Spinal cord (tissue), 10 donors: ENCODE measurements at places on chromosomes 4 and X.

- DNase-seq: no peak
These were observed 67.9 kb downstream of the PPP3CA start for GRCh38 chr4:101279377-101279871.

- no peak for DNase-seq
These were observed 321.2 kb upstream of the SPOCK3 start for GRCh38 chr4:167555338-167556022.

GRCh38 chrX:49308604-49309269 lies 5.3 kb downstream of the GAGE10 start:
- DNase-seq: no peak

DNA sequence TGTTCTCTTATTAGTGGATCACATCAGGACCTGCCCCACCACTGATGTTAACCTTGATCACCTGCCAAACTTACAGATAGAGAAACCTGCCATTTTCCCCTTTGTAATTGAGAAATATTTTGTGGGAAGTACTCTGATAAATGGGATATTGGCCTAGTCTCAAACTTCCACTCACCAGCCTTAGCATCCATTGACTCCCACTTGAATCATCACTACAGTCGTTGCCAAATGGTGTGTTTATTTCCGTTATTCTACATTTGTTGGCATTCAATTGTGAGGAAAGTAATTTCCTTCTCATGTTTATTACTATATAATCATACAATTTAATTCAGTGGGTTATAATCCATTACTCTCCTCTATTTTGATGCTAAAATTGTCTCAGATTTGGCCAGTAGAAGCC lies 156.4 kb upstream of the CXCL13 start:
- no peak for DNase-seq

DNA sequence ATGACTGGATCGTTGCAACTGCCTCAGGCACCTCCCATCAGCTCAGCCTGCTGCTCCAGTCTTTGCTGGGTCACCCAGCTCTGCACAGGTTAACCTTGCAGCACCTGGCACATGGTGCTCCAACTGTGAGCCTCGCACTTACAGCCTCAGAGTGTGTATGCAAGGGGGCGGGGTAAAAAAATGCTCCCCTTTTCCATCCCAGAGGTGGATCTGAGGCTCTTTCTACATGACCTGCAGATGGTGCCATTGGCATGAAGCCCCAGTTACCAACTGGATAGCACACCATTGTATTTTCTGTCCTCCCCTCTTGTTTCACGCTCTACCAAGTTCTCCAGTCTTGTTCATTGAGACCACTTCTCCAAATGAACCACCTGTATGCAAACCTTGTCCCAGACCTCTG lies 46.2 kb upstream of the TRPC3 start:
- no peak for DNase-seq

DNA sequence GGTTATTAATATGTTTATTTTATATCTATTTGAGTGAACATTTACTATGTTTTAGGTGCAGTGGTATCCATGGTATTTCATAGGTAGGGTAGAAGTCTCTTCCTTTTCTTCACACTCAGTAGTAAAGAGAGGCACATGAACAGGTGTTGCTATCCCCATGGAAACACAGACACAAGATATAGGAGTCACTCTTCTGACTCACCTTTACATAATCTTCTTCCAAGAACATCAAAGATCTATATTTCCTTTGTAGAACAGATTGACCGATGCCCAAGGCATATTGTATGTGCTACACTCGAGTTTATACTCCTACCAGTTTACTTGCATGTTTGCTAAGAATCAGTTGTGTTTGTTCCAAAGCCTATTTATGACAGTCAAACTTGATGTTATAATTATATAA lies 1997.4 kb downstream of the C4orf33 start:
- DNase-seq: no peak

DNA sequence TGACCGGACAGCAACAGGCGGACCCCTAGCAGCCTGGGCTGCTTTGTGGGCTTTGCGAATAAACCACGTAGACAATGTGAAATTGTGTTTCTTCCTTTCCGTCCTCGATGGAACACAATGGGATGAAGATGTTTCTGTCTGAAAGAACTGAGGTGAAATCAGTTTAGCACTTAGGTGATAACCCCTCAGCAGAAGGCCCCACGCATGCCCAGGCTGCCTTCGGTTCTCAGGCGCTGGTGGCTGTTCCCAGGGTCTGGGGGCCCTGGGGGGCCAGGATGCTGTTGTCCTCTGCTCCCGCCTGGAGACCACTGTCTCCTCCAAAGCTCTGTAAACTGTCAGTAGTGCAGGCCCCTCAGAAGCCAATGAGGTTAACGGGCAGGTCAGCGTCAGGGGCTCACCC lies 73.9 kb upstream of the HGFAC start:
- DNase-seq: no peak

- DNase-seq: no peak
These were observed 859.3 kb upstream of the LCORL start for GRCh38 chr4:18880871-18881270.

DNA sequence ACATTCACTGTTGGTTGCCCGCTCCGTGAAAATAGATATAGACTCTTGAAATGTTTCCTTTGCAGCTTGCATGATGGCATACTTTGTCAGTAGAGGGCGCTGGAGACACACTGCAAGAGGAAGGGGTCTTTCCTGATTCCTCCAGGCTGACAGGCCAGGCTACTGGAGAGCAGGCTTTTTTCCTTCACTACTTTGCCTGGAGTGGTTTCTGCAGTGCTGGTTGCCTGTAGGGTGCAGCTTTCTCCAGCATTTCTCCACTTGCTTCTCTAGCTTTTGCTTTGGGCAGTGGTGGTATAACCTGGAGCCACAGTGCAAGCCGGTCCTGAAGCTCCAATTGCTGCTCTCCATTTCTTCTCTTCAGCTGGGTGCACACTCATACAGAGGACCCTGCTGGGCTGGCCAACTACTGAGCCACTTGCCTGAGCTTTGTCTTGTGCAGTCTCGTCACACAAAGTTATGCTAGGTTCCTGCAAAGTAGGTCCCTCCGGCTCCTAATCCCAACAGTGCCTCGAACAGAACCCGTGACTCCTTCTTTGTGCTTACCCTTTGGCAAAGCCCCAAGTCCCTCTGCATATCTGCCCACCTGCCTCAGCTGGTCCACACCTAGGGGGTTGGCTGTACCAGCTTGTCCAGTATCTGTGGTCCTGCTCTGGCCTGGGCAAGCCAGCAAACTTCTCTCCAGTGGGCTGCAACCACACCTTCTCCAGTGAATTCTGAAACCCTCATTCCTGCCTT lies 46.3 kb downstream of the RASSF6 start:
- DNase-seq: peak; percentile 56

DNA sequence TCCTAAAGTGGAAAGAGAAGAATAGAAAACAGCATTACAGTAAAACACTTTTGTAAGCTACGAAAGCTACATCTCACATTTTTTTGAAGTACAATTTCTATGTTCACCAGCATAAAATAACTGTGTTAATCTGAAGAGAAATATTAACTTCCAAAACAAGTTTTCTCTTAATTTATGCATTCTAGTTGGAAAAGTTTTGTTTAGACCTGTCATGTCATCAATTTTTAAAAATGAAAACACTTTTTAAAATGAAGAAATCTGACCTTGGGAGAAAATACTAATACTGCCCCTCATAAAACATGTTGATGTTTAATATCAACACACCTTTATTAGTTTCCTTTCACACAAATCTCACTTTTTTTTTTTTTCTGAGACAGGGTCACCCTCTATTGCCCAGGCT lies 45.2 kb downstream of the CCDC158 start:
- no peak for DNase-seq

DNA sequence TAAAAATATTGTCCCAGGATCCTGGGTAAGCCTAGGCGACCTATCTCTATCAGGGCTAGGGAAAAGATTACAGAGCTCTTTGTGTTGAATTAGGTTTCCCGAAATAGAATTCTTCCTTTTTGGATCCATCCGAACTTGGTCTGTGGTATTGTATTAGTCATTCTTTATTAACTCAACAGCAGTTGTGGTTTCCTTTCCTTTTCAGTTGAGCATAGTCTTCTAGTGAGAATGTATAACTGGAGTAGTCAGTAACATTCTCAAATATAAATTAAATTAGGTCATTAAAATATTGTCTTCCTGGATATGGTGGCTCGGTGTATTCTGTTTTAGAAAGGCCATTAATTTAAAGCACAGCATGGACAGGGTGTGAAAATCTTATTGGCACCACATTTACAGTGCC lies 520.4 kb downstream of the NLGN4X start:
- no peak for DNase-seq

DNA sequence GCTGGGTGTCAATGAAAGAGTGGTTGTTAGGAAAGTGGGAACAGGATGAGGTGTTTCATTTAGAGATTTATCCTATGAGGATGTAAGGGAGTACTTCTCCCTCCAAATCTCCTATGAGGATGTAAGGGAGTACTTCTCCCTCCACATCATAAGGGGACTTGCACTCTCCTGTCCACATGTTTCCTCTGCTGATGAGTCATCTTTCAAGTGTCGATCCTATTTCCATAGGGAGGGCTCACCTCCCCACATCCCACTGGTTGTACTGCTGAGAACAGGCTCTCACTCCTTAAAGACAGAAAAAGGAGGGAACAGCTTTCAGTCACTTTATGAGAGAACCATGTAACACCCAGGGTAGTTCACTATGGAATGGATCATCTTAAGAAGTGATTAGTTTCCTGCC lies 65.0 kb downstream of the INPP4B start:
- DNase-seq: no peak

- no peak for DNase-seq
These were observed 7.0 kb upstream of the TXK start for GRCh38 chr4:48141048-48141447.

DNA sequence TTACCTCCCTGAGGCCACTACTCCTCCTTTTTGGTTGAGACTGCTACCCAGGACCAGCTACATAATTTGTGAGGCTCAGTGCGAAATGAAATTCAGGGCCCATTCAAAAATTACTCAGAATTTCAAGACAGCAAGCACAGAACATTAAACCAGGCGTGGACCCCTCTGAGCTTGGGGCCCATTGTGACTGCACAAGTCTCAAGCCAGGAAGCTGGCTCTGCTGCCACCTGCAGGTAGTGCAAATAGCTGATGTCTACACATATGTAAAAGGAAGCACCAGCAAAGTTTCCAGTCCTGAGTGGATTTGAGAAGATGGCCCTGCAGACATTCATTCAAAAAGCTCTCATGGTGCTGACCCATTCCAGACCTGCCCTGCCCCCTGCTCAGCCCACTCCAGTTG lies 213.4 kb upstream of the LNX1 start:
- DNase-seq: no peak

GRCh38 chr4:10030972-10031667 lies 9.8 kb upstream of the SLC2A9 start:
- no peak for DNase-seq

GRCh38 chrX:18377796-18378195 lies 23.3 kb upstream of the SCML2 start:
- no peak for DNase-seq
